ENCODE measurements at places on chromosomes 6 and 20.

DNA sequence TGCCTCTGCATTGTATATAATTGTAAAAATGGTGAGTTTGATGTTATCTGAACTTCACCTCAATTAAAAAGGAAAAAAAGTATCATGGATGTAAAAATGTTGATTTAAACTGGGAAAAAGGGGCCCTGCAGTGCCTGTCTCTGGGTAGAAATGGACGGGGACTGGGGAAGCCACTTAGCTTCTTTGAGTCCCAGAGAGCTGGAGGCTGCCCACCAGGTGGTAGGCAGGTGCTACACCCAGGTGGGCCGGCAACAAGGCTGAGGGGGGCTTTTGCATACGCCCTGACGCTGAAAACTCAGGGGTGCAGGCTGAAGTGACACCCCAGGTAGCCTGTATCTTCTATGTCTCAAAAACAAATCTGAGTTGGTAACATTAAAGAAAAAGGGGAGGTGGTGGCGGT is 118.2 kb downstream of the SULF2 start:
- no peak for DNase-seq

- DNase-seq: no peak
Measured at GRCh38 chr6:107667790-107668189, 156.3 kb downstream of the SCML4 start.

GRCh38 chr20:41225091-41225490 is 87.7 kb downstream of the PLCG1 start:
- DNase-seq: no peak

DNA sequence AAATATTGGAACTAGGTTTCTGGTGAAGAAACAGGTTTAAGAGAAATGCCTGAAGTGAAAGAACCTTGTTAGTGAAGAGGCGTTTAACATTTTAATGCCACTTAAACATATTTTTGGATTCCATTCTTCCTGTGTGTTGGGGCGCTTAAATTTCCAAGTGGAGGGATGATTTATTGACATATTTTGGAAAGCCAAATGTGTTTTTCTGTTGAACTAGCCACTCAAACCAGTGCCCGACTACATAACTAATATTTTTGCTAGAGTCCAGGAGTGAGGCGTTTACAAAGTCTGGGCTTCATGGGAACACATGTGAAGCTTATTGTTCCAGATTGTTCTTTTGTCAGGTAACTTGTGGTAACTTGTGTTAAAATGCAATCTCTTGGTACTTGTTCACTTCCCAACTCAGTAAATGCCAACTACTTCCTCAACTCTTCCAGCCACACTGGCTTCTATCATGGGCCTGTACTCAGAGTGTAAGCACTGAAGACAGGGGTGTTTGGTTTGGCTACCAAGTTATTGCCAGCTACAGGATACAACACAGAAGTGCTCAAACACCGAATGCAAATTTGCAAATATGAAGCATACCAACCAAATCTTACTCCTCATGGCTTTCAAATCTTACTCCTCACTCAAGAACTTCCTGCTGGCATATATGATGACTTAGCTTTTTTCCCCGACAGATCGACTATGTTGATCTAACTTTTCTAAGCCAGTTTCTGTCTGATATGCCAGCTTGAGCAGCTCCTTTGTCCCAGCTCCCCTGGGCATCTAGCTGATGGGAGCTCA is 2.0 kb upstream of the ZNFX1 start:
- DNase-seq: no peak

DNA sequence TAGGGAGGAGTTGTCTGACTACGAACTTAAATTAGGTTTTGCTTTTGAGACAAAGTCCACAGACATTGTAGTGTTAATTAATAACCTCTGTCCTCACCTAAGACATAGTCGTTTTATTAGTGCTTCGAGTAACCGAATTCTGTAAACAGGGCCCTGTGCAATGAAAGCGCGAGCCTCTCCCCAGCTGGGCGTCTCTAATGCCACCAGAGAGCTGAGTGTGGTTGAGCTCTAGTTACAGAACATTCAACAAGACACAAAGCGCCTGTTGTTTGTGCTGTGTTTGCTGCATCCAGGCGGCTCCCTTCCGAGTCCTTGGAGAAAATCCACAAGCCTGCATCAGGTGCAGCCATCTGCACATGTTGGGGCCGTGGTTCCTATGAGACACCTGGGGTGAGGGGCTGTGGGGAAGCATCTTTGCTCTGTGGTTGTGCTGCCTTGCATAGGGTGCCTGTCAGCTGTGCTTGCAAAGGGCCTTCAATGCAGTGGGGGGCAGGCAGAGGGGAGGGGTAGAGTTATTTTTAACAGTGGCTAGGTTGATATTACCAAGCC is 63.9 kb downstream of the CD164 start:
- no peak for DNase-seq

- DNase-seq: peak; percentile 35
Measured at GRCh38 chr20:11849270-11849915, 68.3 kb upstream of the BTBD3 start.

DNA sequence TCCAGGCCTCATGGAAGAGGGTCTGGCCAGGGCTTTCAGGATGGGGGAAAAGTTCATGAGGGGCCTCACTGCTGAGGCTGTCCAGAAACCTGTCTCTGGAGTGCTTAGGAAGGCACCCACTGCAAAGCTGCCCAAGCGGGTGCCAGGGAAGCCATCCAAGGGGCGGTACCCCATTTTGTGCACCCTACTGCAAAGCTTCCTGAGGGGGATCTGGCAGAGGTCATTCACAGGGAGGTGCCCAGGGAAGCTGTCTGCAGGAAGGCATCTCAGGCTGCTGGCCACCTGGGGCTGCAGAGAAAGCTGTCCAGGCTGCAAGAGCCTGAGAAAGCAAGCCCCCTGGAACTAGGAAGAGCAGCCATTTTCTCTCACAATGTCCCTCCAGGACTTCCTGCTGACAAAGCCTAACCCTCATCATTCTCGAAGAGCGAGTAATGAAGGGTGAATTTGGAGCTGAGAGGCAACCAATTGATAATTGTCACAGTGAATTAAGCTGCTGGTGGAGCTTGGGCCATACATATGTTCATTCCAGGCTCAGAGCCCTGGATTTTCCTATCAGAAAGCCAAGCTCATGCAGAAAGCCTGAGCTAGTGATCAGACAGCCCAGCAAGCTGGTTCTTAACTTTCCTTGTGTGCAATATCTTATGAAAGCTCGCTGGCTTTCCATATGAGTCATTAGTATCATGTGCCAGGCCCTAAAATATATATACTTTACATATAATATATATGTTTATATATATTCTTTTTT is 62.2 kb upstream of the SLC22A16 start:
- peak; percentile 19 for DNase-seq

DNA sequence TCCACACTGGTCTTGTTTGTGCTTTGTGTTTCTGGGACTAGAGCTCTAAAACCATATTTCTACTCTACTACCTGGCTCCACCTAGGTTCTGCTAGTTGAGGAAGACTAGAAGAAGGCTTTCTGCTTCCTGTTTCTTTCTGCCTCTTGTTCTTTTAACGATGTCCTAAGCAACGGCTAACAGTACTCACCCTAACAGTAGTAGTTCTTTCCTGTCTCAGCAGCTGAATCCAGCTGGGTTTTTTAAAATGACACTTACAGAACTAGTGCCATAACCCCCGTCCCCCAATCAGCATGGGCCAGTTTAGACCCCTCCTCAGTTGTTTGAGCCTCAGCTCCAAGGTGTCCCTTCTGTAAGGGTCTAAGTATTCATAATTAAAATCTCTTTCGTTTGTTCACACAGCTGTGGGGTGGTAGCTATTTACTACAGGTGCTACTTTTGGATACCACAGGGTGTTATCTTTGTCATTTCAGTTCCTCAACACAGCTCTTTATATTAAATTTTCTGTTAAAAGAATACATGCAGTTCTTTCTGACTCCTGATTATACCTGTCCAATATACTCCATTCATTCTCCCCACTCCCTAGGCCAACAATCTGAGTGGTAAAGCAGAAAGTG is 790.2 kb downstream of the DHX35 start:
- no peak for DNase-seq
